NCI-H2081 treated with DMSO at 0.1 percent for 48 hours (cell line): ENCODE measurements at places on chromosomes 3 and 15.

DNA sequence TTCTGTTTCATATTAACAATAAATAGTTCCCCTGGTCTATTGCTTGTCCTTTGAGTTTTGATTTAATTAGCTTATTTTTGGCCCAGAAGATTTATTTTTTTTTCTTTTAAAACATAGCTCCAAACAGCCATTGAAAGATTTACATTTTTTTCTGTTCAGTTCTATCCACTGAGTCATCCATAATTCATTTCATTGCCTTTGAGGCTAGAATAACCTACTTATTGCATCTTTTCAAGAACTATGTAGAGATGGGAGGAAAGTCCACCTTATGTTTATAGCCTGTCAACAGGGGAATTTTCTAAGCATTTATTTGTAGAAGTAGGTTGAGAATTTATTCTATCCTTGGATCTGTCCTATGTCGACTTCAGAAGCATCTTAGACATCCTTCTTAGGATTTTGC is 53.4 kb upstream of the CHD2 start:
- no peak for DNase-seq

DNA sequence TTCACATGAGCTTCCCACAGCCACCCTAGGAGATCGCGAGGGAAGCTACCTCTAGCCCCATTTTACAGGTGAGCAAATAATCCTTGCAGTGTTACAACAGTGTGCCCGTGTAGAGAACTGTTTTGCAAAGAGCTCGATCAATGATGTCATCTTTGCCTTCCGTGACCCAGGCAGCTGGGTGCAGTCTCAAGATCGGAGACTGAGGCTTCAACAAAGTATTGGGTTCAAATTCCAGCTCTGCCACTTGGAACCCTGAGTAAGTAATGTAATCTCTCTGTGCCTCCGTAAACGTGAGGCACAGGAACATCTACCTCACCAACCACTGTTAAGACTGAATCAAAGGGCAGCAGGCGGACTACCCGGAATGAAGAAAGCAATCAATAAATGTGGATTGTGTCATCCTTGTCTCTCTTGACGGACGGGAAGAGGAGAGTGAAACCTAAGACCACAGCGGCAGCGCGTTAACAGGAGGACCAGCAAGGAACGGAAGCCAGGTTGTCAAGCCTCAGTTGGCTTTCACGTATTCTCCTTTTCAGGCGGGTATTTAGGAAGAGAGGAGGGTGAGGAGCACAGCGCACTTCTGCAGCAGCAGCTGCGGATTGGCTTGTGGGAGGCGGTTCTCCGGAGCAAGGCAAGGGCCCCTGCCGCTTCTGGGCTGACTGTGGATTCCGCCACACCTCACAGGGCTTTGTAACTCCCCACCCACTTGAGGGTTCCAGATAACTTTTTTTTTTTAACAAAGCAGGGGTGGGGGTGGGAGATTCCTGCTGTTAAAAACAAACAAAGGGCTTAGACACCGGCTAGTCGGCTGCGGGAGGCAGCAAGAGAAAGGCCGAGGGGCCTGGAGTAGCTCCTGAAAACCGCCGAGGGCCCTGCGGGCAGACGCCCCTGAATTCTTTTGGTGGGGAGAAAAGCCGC is 1.5 kb upstream of the SMAD3 start:
- no peak for DNase-seq

- no peak for DNase-seq
Measured at GRCh38 chr3:135239615-135239884, 444.5 kb downstream of the EPHB1 start.

- no peak for DNase-seq
Measured at GRCh38 chr15:25839638-25840156, 23.4 kb downstream of the ATP10A start.

- no peak for DNase-seq
Measured at GRCh38 chr15:98063315-98063714, 102.8 kb downstream of the ARRDC4 start.

DNA sequence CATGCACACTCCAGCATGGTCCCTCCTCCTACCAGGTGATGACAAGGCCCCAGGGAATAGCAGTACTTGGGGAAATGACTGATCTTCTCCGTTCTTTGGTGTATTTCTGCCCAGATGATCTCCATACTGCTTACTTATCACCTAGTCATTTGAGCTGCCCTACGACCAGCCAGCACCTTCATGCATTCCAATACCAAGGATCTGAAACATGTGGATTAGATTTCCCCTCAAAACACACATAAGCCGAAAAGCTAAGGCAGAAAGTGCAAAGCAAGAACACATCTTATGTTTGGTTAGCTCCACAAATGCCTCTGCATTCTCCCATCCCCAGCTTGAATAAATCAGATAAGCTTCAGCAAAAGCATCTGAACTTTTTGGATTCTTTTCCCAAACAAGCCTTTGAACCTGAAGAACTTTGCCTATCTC is 64.8 kb upstream of the BCL6 start:
- DNase-seq, result no peak

DNA sequence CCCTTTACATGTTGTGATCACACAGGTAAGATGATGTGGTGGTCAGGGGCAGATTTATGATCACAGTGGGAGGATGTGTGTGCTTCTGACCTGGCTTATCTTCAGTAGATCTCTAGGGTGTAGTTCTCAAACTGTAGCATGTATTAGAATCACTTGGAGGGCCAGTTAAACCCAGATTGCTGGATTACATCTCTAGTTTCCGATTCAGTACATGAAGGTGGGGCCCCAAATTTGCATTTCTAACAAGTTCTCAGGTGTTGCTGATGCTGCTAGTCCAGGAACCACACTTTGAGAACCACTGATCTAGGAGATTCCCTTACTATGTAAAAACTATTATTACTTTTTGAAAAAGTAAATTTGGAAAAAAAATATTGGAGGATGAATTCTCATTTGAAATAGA is 199.3 kb upstream of the GOLIM4 start:
- no peak for DNase-seq

- no peak for DNase-seq
Measured at GRCh38 chr3:143040261-143040879, 39.0 kb downstream of the U2SURP start.

GRCh38 chr15:100235030-100235617 is 106.7 kb downstream of the ADAMTS17 start:
- DNase-seq, result no peak

DNA sequence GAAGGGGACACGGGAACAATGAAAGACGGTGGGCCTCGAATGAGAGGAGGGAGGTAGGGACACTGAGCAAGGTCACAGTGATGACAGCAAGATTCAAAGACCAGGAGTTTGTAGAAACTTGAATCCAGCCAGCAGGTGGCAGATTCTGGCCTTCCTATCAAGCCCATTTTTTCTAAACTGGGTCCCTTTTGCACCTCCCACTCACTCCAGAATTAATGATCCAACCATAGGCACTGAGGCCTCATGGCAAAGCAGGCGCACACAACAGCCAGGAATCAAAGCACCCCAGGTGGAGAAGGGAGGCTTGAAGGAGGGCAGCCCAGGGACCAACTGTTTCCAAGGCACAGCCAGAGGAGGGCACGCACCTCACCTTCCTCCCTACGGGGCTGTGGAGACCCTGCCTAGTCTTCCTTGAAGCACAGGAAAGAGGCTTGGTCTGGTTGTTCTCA is 90.2 kb downstream of the ANP32A start:
- no peak for DNase-seq

GRCh38 chr3:115401851-115402501 is 221.3 kb upstream of the GAP43 start:
- no peak for DNase-seq

DNA sequence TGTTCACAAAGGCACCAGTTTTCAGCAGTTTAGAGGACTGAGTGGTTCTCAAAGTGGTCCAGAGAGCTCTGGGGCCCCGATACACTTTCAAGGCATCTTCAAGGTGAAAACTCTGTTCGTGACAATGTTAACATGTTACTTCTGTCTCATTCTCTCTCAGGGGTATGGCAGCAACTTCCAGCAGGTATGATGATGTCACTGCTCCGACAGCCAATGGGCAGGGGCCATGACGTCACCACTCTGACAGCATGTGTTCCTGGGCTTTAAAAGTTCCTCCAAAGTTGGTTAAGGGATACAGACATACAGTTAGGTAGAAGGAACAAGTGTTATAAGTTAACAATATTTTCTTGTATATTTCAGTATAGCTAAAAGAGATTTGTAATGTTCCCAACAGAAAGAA is 87.9 kb downstream of the KLF15 start:
- no peak for DNase-seq

DNA sequence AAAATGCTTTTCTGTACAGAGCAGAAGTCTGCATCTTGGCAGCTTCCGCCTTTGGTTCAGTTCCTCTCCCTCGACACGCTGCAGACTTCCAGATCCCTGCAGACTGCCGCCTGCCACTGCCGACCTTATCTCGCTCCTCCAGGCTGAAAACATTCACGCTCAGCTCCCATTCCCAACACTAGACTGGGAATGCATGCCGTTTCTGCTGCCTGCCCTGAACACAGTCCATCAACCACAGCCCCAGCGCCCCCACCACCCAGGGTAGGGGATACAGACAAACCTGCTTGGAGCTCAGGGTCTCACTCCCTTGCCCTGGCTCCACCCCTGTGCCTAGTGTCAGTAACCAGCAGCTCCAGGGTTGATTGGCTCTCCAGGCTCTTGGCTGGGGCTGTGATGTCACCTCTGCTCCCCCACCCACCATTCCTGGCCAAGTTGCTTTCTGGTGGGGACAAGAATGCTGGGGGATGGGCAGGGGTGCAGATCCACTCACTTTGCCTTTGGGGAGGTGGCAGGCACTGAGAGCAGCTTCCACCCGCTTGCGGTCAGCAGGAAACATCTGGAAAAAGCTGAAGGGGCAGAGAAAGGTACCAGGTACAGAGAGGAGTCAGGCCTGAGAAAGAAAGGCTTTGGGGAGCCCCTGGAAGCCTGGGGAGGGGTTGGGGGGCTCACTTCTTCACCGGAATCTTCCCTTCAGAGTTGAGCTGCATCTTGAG is 6.1 kb downstream of the PLCB2 start:
- no peak for DNase-seq

DNA sequence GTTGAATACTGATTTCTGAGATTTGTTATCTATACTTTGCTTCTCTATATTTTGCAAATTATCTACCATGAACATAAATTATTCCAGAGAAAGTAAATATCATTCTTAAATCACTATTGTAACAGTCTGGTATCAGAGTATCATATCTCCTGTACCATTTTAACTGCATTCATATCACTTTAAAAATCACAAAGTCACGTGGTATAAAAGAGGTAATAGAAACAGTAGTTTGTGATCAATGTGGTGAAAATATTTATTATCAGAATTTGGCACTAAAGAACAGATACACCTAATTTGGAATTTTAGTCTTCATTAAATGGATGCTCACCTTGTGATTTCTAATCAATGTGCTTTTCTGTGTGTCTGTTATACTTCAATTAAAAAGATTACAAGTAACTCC is 47.8 kb downstream of the P3H2 start:
- DNase-seq, result no peak

DNA sequence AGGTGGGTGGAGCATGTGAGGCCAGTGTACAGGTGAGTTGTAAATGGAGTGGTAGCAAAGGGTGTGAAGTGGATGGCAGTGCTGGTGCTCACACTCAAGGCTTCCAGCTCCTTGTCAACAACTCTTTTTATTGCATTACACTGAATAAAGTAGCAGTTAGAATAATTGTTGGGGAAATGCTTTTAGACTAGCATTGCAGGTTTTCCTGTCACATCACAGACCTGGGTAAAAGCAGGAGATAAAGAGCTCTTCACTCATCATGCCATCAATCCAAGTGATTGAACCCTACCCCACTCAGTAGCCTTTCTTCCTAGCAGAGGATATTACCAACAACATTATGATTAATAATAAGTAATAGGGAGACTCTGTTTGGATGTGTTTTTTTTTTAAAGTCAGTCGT is 81.6 kb downstream of the CDIN1 start:
- no peak for DNase-seq

GRCh38 chr3:171962137-171962720 is 77.1 kb upstream of the FNDC3B start:
- no peak for DNase-seq

- DNase-seq, result no peak
Measured at GRCh38 chr3:190847436-190847835, 15.1 kb downstream of the GMNC start.

DNA sequence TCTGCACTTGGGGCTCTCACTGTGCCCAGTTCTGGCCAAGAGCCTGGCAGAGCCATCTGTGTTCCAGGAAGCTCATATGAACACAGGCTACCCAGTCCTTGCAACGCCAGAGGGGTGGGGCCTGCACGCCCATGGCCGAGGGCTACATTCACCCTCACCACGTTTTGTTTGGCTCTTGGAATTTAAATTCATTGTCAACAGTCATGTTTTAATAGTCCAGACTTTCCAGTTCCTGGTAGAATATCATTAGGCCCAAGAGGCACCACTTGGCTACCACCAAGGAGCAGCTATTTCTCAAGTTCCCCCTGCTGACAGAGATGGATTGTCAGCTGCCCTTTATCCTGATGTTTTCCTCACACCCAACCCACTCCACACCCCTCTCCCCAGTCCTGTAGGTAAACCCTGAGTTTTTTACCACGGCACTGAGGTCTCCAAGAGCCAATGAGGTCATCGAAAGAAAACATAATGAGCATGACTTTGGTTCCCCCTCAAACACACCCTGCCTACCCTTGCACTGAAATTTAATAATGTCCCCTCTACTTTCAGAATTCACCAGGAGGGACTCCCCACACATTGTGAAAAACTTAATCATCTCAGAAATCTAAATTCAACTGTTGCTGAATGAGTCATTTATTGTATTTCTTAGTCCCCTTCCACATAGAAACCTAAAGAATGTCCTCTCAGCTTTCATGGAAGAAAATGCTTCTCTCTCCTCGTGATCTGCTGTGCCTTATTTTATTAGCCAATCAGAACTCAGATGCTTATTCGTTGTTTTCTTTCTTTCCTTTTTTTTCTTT is 125.1 kb downstream of the SHQ1 start:
- DNase-seq, result no peak

- DNase-seq, result no peak
Measured at GRCh38 chr3:45381168-45381852, 7.1 kb upstream of the LARS2 start.

DNA sequence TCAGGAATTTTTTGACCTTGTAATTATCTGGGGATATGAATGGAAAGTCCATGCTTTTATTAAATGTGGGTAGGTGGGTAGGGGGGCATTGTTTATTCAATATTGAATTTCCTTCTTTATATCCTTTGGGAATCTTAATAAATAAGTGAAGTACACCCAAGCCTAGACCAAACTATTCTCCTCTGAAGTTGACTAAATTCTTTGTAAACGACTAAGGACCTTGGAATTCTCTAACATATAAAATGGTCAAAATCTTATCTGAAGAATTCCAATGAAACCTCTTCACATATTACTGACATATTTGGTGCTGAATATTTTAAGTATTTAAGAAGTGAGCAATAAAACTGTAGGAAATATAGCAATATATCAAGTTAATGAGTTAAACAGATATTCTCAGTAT is 1432.1 kb upstream of the GBE1 start:
- no peak for DNase-seq

GRCh38 chr3:51933471-51934138 is 8.1 kb downstream of the RRP9 start:
- DNase-seq, result no peak

- no peak for DNase-seq
Measured at GRCh38 chr15:71600237-71600636, 210.1 kb upstream of the NR2E3 start.

DNA sequence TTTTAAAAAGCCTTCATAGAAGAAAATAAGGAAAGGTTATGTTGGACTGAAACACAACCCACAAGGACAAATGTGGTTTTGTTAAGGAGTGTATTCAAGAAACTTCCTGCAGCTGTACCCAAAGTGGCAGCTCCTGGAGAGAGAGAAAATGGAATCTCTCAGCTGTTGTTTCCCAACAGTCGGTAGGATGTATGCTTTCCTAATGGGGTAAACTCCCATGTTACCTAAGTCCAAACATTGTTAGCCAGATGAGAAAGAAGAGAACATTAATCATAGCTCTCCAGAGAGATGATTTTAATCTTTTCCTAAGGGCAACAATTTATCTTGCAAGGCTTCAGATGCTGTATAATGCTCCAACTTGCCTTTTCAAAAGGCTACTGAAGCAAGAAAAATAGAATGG is 22.6 kb upstream of the TEX9 start:
- DNase-seq, result peak; percentile 77
